ENCODE measurements at places on chromosomes 13 and 19.
A peak's percentile ranks its signal among the peaks of the same experiment; 100 is the strongest.

DNA sequence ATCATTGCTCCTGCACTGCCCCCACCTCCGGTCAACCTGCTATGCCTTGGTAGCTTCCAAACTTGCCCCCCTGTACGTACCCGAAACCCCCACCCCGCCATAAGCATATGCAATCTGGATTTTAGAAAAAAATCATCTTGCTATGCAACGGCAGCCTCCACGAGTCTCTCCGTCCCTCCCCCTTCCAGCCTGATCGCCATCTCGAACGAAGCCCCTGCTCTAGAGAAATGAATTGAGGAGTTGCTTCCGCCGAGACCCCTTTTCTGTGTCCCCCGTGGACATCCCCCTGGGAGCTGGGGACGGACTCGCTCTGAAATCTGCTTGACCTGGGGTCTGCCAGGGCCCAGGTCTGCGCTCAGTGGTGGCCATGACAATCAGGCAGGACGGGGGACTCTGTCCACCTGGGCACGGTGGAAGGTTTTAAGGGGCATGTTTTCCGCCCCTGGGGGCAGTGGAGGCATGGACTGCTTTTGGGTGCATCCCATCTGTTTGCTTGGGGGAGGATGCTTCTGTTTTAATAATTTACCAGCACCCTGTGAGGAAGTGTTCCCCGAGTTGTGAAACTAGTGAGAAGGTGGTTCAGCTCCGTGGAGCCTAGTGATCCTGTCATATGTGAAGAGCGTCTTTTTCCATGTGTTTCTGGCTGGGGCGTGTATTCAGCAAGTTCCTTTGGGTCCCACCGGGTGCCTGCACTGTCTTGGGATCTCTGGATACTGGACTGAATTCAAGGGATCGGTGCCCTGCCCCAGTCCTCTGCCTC, 1.0 kb downstream of the KDM4B start:
- no peak for DNase-seq

DNA sequence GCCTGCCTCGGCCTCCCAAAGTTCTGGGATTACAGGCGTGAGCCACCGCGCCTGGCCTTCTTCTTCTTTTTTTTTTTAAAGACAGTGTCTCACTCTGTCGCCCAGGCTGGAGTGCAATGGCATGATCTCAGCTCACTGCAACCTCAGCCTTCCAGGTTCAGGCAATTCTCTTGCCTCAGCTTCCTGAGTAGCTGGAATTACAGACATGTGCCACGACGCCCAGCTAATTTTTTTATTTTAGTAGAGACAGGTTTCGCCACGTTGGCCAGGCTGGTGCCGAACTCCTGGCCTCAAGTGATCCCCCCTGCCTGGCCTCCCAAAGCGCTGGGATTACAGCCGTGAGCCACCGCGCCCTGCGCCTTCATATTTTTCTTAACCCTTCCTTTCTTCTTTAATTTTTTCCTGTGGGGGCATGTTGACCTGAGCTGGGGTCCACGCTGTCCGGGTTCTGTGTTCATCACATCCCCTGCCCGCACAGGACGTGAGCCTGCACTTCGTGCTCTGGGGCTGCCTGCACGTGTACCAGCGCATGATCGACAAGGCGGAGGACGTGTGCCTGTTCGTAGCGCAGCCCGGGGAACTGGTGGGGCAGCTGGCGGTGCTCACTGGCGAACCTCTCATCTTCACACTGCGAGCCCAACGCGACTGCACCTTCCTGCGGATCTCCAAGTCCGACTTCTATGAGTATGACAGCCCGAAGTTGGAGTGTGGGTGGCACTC, 14.1 kb downstream of the PNPLA6 start:
- DNase-seq: no peak

DNA sequence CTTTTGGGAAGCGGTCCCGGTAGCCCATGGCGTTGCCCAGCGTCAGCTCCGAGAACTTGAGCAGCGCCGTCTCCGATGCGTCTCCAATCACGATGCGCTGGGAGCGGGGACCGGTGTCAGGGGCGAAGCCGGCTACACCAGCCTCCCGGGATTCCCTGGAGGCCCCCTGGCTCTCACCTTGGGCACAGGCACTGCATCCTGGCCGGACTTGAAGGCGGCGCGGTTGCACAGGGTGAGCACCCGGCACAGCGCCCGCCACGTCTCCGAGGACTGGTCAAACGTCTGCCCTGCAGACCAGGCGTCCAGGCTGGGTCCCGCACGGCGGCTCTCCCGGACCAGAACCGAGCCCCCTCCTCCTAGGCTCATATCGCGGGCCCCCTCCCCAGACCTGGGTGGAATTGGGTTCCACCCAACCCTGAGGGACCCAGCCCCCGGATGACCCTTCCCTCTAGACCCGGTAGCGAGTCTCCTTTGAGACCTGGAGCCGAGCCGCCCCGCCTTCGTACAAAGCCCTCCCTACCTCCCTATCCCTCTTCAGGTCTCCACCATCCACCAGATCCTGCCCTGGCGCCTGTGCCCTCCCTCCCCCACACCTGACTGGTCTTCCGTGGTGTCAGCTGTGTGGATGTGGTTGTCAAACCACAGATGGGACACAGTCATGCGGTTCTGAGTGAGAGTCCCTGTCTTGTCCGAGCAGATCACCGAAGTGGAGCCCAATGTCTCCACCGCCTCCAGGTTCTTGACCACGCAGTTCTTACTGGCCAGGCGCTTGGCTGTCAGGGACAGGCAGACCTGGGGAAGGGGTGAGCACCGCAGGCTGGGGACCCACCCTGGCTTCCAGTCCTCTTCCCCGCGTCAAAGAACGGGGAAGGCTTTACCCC, 4.8 kb downstream of the ATP4A start:
- DNase-seq: no peak

GRCh38 chr13:81800433-81800832, 1459.5 kb upstream of the SPRY2 start:
- no peak for DNase-seq

GRCh38 chr13:111337206-111337605, 16.8 kb downstream of the TEX29 start:
- DNase-seq: peak; percentile 89

DNA sequence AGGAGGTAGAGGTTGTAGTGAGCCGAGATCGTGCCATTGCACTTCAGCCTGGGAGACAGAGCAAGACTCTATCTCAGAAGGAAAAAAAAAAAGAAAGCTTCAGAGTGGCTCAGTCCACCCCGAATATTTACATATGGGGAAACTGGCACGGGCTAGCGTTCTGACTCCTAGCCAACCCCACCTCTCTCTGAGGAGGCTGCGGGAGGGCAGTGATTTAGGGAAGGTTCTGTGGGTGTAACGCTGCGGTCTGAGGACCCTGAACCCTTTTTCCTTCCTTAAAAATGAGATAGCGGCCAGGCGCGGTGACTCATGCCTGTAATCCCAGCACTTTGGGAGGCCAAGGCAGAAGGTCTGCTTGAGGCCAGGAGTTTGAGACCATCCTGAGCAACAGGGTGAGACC, 5.0 kb downstream of the LRRC25 start:
- no peak for DNase-seq

DNA sequence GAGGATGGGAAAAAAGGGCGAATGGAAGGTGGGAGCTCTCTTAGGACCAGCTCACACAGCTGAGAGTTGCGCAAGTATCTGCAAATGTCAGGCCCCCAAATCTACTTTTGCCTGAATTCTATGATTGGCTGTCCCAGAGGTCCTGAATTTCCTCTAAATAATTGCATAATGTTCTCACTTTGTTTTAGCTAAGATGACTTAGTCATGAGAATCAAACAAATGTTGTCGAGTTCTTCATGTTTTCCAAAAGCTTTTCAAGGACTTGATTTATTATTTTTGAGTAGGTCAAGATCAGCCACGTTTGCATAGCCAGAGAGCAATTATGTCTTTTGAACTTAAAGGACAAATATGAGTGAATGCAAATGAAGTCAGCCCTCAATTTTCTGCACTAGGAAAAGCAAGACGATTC, 246.6 kb upstream of the MAB21L1 start:
- no peak for DNase-seq

DNA sequence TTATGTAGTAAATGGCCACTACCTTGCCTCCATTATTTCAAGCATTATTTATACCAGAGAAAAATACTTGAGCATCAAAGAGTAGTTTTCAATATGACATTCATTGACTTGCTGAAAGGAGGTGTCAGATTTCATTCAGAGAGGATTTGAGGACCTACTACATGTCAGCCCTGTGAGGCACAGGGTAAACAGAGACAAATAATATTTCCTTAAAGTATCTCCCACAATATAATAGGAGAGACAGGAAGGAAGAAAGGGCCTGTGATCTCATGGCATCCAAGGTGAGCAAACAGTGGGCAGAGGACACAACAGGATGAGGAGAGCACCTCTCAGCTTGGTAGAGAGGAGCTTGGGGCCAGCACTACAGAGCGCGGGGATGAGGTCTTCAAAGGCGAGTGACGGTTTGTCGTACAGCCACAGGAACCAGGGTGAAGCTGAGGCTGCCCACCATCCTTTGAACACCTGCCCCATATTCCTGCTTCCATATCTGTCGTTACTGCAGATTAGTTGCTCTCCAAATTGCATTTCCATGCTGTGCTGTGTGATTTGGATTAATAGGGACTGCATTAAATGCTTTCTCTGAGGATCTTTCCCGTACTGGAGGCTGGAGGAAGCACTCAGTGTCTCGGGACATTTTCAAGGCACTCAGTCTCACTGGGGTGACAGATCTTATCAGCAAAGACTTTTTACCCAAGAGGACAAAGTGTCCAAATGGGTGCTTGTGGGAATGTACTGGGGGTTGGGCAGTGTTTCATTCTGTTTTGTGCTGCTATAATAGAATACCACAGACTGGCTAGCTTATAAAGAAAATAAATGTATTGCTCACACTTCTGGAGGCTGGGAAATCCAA, 59.2 kb downstream of the GJA3 start:
- no peak for DNase-seq

- no peak for DNase-seq
Observed at GRCh38 chr13:41706152-41706551, 248.8 kb downstream of the RGCC start.

DNA sequence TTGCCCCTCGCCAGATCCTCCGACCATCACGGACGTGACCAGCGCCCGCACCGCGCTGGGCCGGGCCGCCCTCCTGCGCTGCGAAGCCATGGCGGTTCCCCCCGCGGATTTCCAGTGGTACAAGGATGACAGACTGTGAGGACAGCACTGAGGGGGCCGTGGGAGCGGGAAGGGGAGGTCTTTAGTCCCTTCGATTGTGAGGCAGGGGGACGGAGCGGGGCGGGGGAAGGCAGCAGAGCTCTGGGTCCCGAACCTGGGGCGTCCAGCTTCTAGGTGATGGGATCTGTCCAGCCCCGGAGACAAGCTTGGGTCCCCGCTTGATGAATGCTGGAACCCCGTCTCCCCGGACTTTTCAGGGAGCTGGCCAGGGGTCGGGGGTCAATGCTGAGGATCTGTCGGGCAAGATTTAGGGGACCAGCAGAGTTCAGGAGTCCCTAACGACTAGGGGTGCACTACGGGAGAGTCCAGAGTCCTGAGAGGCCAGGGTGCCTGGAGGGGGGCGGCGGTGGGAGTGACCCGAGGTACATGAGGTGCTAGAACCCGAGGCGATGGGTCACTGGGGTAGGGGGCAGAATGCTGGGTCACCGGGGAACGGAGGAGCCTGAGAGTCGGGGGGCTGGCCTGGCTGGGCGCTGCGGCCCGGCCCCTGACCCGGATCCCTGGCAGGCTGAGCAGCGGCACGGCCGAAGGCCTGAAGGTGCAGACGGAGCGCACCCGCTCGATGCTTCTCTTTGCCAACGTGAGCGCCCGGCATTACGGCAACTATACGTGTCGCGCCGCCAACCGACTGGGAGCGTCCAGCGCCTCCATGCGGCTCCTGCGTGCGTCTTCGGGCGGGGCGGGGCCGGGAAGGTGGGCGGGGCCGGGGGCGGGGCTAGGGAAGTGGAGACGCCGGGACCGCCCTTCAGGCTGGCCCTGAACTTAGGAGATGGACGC, 14.6 kb downstream of the VSIG10L start:
- no peak for DNase-seq

GRCh38 chr19:35030257-35031071, at the start of gene SCN1B:
Gene SCN1B, plus strand, starts transcription at chr19:35030470. Its CDS starts 351 bp downstream, at chr19:35030821.
- DNase-seq: peak; percentile 30

- DNase-seq: no peak
Observed at GRCh38 chr13:97809576-97809975, 143.9 kb upstream of the IPO5 start.

GRCh38 chr13:48302871-48303358, 636 bp upstream of the RB1 start:
- no peak for DNase-seq

GRCh38 chr13:84978851-84979250, 820.4 kb downstream of the SLITRK6 start:
- no peak for DNase-seq

GRCh38 chr13:20156702-20157101, 4.2 kb downstream of the GJA3 start:
- DNase-seq: no peak

DNA sequence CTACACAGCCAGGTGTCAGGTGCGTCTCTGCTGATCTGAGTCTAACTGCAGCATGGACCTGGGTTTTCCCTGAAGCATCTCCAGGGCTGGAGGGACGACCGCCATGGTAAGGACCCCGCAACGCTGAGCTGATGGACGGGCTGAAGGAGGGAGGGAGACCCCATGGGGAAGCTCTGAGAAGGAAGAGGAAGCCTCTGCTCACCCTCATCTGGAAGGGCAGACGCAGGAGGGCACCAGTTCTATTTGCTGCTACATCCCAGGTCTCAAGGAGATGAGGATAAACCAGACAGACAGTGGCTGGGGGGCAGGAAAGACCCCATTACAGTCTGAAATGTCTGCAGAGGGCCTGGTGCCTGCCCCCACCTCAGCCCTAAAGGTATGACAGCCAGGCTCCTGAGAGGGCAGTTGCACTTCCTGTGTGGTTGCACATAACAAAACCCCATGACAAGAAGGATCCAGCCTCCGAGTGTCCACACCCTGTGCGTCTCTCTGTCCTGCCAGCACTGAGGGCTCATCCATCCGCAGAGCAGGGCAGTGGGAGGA, at the start of gene LILRA2:
LILRA2 (plus strand) TSS at position 461 of the 543 bp plus-strand sequence. CDS start 89 bp downstream, outside the sequence.
- DNase-seq: no peak

DNA sequence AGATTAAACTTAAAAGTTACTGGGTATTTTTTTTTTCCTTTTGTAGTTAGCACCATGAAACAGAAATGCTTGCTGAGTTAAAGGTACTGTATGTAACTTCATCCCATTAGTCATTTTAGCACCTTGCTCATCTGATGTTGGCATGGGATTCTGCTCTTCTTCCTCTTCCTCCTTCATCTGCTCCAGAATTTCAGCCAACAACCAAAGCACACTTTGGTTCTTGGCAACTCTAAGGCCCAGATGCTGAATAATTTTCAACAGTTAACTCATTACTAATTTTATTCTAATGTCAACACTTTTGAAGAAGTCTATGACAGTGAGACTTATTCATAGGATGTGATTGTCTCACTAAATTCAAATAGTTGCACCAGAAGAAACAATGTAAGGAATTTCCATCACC, 359.2 kb downstream of the KCTD12 start:
- no peak for DNase-seq

DNA sequence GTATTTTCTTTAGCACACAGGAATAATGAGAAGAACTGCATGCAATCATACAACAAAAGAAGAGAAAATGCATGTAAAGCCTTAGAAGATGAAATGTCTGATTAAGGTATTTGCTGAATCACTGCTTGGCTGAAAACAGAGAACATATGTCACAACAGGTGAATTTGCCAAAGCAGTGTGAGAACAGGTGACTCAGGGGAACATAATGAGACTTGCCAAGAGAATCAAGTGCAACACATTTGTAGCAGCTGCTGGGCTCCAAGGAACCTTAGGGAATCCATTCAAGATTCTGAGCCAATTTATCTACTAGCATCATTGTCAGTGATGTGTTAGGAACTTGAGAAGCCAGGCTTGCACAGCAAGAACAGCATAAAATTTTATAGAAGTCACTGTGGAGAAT, 273.1 kb downstream of the PCDH20 start:
- no peak for DNase-seq

GRCh38 chr19:18046059-18046718, 38.2 kb downstream of the ARRDC2 start:
- peak; percentile 51 for DNase-seq

Measured in fibroblast of skin of left biceps (primary cell).